Left ventricle myocardium inferior (tissue), 1 donor: ENCODE measurements at places on chromosomes 1 and 21.

GRCh38 chr1:12208764-12209494, 20.9 kb upstream of the VPS13D start:
- peak; percentile 85 for DNase-seq

- peak; percentile 30 for DNase-seq
Measured at GRCh38 chr1:19529664-19530063, 44.3 kb upstream of the CAPZB start.

DNA sequence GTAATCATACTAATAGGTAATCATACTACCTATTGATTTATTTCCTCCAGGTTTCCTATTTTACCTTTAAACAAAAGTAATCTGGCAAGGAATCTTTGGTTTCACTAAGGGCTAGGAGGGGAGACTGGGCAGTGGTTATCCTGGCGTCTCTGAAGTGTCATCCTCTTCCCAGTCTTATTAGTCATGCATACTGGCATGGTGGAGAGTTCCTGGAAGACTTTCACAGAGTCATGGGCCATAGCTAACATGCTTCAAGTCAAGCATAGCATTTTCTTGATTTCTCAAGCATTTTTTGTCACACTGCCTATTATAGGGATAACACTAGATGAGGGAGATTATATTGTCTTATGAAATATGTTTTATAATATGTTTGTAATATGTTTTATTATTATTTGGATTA, 64.0 kb upstream of the ASB17 start:
- no peak for DNase-seq

DNA sequence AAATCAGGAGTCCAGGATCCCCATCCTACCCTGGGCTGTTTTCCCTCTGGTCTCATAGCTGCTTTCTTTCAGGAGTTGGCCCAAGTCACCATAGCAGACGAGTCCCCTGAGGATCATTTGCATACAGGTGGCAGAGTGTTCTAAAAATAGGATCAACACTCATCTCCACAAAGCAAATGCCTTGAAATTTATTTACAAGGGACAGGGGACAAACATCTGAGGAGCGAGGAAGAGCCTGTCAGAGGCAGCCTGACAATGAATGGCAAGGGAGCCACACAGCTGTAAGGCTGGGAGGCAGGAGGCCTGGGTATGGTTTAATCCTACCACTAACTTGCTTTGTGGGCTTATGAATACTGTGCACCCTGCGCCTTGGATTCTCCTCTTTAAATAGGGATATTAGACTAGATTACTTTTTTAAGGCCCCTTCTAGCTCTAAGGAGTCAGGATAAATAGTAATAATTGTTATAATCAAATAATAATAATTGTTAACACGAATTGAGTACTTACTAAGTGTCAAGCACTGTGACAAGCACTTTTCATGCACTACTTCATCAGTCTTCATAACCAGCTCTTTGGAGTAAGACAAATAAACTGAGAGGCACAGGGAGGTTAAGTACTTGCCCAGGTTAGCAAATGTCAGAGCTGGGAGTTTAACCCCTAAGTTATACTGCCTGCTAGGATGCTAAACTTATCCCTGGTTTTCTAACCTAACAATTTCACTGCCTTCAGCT, 34.5 kb downstream of the RAB3B start:
- no peak for DNase-seq

DNA sequence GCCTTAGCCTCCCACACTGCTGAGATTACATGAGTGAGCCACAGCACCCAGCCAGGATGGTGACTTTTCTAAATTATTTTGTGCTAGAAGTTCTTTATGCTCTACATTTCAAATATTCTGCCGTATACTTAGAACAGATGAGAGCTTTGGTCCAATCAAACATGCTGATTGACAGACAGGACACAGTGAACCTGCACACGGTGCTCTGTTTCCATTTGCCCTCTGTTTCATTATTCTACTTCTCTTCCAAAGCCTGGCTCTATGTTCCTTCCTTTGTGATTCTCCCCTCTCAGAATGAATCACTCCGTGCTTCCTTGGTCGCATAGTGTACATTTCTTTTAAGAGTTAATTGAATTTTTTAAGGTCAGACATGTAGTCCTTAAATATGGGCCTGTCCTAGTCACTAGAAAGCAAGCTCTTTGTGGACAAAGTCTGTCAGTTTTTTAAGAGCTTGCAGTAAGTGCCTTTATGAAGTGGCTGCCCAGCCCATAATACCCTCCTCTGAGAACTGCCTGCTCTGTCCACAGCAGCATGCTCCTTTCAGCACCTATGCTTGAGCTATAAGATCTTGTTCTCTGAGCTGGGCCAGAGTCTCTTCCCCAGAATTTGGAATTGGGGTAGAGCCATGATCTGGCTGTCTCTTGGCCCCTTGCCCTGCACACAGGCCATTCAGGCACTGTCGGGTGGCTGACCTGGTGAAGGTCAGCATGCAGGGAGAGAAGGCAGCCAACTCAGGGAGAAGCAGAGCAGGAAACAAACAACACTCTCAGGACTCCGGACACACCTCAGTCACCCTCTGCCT, 66.8 kb upstream of the SLC44A3 start:
- DNase-seq = peak; percentile 75

GRCh38 chr1:154992721-154993571, 440 bp upstream of the LENEP start:
- DNase-seq = no peak

- no peak for DNase-seq
Measured at GRCh38 chr21:15293240-15293639, 228.4 kb upstream of the NRIP1 start.

GRCh38 chr1:201946224-201946908, at the start of gene LMOD1:
Gene LMOD1 (minus strand): TSS chr1:201946548. CDS start chr1:201946340, 208 bp downstream.
- peak; percentile 80 for DNase-seq

GRCh38 chr1:33211972-33212371, 30.1 kb upstream of the TRIM62 start:
- DNase-seq = no peak

DNA sequence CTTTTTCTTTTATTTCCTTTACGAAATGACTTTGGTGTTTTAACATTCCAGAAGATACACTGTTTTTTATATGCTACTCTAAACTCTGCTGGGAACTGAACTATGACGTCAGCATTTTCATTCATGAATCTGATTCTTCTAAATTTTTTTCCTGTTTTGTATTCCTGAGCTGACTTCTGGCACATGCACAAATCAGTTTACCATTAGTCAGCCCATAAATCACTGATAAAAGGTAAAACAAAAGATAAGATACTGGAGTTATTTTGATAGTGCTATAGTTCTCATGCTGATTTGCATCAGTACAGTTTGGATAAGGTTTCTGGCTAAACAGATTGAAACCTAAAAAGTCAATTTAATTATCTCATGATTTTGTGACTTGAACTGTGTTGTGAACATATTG, 10.4 kb downstream of the CAMTA1 start:
- DNase-seq = no peak

DNA sequence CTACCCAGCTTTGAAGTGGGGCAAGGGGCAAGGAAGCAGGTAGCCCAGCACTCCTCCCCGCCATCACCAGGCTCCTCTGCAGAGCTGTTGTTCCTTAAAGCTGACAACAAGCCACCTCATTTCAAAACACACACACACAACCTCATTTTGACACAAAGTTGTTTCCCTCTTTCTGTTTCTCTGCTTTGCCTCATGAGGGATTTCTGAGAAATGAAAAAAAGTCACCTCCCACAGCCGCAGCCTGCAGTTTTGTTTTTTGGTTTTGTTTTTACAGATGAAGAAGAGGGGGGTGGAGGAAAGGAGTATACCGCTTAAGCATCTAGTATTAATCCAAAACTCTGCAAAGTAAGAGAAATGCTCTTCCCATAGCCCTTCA, 12.1 kb downstream of the MCL1 start:
- DNase-seq = no peak

DNA sequence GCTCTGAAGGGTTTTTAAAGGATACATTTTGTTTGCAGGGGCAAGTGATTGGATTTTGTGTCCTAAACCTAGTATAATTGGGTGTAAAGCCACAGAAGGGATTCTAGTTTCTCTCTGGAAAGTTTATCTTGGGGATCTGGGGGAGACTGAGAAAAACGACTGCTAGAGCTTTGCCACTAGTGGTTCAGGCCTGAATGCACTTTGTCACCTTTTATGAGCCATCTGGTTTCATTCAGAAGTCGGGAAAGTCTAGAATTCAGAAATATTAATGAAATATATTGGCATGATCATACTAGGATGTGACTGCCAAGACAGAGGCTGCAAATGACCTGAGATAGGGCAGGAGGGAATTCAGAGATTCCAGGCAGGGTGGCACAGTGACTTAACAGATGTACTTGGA, 111.5 kb upstream of the KCNK2 start:
- DNase-seq = no peak

DNA sequence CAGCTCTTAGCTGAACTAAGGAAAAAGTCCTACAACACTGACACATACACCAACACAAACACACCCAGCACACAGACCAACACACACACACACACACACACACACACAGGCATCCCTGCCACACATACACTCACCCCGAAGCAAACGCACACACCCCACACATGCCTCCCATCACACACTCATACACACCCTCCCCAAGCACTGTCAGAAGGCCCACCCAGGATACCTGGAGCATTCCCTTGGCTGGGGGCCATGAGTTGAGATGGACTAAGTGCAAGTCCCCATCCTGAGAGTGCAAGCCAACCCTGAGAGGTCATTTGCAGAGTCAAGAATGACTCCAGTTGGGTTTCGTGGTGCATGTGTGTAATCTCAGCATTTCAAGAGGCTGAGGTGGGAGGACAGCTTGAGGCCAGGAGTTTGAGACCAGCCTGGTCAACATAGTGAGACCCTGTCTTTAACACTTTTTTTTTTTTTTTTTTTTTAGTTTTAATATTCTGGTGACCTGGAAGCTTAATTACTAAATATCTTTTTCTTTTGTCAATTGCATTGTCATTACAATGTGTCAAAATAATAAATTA, 117.3 kb downstream of the RHOU start:
- DNase-seq = no peak

GRCh38 chr1:15056515-15057285, 96.8 kb upstream of the TMEM51 start:
- DNase-seq = no peak

GRCh38 chr1:171160639-171161354, 24.3 kb upstream of the FMO2 start:
- no peak for DNase-seq

GRCh38 chr1:147492207-147492606, 49.1 kb upstream of the BCL9 start:
- no peak for DNase-seq

DNA sequence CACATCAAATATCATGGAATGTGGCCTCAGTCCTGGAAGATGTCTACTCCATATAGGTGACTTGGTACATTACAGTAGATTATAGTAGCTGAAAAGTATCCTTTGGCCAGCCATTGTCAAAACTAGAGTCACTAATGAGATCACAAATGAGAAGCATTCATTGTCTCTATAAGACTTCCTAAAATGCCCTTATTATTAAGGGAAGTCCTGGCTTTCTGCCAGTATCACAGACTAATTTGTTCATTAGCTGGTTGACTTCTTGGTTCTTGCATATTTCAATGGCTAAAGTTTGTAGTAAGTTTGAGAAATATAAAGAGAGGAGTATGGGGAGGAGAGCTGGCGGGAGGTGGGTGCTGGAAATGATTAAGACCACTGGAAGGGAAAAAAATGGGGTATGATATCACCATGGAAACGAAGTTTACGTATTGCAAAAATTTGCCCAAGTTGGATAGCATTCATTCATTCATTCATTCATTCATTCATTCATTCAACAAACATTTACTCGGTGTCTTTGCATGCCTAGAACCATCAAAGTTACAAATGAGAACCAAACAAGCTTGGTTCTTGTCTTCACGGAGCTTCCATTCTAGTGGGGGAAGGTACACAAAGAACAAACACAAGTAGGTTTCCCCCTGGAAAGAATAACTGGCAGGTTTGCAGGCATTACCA, 11.7 kb upstream of the B3GALNT2 start:
- DNase-seq = no peak

DNA sequence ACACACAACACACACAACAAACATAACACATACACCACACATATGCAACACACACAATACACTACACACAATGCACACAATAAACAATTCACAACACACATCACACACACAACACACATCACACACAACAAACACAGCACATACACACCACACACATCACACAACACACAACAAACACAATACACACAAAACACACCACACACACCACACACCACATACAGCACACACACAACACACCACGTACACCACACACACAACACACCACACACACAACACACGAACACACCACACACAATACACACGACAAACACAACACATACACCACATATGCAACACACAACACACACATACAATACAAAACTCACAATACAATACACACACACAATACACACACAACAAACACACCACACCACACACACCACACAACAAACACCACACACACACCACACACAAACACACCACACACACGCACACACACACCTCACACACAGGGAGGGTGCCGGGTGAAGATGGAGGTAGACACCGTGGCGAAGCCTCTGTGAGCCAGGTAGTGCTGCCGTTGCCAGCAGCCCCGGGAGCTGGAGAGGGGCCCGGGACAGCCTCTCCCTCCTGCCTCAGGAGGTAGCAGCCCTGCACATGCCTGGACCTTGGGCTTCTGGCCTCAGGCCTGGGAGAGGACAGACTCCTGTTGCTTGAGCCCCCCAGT, 30.4 kb upstream of the C1orf174 start:
- DNase-seq = no peak

GRCh38 chr1:187516874-187517273, 688.1 kb downstream of the PLA2G4A start:
- DNase-seq = no peak

- no peak for DNase-seq
Measured at GRCh38 chr1:235416662-235417049, 49.4 kb downstream of the TBCE start.

DNA sequence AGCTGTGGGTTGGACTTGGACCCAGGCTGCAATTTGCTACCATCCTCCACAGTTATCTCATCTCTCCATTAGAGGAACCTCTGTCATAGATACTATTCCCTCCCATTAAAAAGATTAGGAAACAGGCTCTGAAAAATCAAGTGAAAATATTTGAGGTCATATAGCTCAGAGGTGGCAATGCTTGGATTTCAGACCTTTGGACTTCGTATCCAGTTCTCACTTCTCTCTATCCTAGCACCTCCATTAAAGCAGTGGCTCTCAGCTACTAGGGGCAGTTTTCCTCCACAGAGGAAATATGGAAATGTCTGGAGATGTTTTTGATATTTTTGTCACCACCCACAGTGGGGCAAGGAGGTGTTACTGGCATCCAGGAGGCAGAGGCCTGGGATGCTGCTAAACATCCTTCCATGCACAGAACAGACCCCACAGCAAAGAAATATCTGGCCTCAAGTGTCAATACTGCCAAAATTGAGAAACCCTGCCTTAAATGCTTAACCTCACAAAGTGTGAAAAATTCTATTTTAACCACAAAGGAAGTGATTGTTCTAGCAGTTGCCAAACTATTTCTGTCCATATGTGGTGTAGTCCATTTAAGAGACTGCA, 54.1 kb downstream of the C8A start:
- DNase-seq = no peak

DNA sequence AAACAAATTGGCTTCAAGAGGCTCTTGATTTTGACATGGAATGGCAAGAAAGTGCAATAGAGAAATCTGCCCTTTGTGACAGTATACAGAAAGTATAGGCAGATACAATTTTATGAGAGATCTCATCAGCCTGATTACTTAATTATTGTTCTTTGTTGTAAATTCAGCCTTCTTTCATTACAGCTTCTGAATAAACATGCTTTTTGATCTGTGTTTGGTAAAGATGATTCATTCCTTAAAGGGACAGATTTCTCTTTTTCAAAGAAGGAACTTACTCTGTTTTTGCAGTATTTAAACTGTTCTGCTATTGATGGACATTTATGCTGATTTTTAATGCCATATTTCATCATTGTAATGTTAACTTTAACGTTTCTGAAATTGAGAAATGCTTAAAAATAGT, 13.7 kb upstream of the MPC2 start:
- DNase-seq = no peak
